ENCODE measurements at places on chromosomes 4 and X. TPM values are rescaled to one million over a fixed set of nuclear protein-coding genes. Genes with fewer than 3 reads are reported as not detected.
A peak's percentile ranks its signal among the peaks of the same experiment; 100 is the strongest.

The ANK2 gene
- 15.1 TPM for total RNA-seq

The CXCL8 gene
- total RNA-seq, result 7.8 TPM

The WNK3 gene
- total RNA-seq, result 0.62 TPM

The P2RY4 gene
- total RNA-seq, result 0.07 TPM

The TLR8 gene
- total RNA-seq, result not detected

The MAB21L2 gene
- not detected for total RNA-seq

DNA sequence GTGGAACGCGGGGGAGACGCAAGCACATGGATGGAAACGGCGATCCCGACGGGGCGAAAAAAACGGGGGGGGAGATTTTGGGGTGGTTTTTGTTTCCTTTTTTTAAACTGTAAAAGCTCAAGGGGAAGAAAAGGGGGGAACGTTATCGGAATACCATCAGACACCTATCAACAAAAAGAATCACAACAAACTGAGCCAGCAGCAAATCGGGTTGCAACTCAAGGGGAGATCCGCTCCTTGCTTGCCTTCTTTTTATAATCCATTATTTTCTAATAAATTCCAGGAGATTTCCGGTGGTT lies 616 bp downstream of the MAML3 start:
- DNase-seq, result no peak

DNA sequence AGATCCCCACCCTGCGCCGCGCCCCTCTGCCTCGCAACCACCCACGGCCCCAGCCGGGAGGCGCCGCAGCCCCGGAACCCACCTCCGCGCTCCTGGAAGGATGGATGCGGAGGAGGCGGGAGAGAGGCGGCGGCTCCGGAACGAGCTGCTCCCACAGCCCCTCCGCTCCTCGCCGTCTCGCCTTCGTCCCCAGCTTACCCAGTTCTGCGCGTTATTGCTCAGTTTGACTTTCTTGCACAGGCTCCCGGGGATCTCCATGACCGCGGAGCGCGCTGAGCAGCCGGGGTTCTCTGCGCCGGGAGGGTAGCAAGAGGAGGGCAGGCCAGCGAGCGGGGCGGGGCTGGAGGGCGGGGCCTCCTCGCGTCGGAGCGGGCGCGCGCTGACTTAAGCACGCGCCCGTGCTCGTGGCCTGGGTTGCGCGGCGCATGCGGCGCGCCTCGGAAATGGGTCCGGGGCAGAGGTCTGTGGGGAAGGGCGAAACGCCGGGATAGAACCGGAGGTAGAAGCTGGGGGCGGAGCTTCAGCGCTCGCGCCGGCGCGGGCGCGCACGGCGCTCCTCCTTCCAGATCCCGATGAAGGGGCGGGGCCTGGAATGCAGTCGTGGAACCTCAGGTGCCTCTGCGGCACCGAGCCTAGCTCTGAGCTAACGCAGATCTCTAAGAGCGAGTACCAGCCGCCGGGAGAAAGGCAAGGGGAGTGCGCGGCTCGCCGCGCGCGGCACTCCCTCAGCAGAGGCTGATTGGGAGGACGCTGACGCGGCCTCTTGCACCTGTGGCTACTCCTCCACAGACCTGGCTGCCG lies at the start of gene PAPSS1:
TSS of gene PAPSS1 (minus strand) at position 313 of the 801 bp plus-strand sequence. CDS start at position 258, 55 bp downstream.
- DNase-seq, result peak; percentile 93

GRCh38 chr4:42905591-42905990 lies 13.1 kb downstream of the GRXCR1 start:
- no peak for DNase-seq

- DNase-seq, result no peak
These were observed 25.4 kb downstream of the ELOVL6 start for GRCh38 chr4:110172972-110173371.

DNA sequence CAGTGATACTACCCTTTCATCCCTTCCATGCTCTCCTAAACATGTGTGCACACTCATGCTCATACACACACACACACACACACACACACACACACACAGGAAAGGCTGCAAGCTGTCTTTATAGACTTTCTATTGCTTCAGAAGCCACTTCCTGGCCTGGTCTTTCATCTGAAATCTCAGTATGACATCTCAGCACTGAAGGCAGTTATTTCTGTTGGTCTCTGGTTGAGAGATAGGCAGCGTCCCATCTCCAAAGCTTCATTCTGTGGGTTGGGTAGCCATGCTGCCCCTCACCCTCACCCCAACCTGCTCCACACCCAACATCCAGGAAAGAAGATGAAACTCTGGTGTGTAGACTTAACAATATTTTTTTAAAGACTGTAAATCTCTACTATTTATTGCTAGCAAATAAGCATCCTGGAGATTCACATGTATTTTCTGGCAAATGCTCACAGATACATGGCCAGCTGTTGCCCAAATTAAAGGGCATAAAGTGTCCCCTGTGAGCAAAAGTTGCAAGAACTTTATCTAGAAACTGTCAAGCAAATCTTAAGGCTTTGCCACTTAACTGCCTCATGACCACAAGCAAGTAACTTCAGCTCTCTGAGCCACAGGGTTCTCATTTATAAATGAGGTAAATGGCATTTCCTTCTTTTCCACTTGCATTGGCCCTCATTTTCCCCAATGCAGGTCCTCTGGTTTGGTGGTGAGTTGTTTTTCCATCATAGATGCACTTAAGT lies 189.8 kb upstream of the AFF2 start:
- no peak for DNase-seq

DNA sequence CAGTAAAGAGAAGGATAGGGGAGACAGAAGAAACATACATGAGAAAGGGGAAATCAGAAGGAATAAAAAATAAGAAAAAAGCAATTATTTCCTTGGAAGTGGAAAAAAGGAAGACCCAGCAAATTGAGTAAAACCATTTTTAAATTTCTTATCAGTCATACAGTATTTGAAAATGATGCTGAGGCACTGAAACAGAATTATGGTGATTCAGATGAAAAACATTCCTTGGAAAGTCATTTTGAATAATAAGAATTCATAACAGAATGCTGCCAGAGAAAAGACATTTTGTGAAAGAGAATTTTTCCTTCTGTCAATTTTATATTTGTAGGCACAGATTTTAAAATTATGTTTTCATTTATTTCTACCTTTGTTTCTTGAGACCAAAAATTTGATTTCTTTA lies 895.5 kb upstream of the EPHA5 start:
- DNase-seq, result no peak

GRCh38 chr4:167088115-167088514 lies 146.2 kb downstream of the SPOCK3 start:
- no peak for DNase-seq

DNA sequence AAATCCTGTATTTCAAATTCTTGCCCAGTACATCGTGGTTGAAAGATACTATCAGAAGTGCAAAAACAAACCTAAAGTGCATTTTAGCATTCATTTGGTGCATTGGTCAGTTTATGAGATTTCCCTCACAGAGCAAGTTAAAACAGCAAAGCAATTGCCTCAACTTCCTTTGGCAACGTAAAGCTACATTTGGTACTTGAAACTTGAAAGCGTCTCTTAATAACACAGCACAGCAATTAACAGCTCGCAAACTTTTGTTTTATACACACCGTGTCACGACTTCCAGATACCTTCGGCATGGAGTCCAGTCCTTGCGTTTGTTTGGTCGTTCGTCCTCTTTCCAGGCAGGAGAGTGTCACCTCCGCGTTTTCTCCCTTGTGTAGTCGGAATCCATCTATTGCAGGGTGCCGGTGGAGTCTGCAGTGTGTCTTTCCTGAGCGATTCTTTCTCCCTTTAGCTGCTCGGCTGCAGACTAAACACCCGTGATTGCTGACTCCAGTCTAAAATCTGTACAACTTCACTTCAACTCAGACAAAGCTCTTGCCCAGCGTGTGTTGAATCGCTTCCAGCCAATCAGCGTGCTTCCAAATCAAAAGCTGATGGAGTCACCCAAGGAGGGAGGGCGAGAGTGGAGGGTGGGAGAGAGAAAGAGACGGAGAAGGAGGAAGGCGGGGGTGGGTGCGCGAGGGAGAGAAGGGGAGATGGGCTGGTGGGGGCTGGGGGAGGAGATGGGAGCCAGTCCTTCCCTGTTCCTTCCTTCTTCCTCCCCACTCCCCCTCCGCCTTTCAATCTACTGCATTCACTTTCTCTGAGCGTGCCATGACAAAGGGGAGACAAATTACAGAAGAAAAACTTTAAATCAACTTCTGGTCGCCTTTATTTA lies at the start of gene PCDH18:
TSS of gene PCDH18 (minus strand) at position 509 of the 883 bp plus-strand sequence. CDS start at position 103, 406 bp downstream.
- DNase-seq, result no peak

DNA sequence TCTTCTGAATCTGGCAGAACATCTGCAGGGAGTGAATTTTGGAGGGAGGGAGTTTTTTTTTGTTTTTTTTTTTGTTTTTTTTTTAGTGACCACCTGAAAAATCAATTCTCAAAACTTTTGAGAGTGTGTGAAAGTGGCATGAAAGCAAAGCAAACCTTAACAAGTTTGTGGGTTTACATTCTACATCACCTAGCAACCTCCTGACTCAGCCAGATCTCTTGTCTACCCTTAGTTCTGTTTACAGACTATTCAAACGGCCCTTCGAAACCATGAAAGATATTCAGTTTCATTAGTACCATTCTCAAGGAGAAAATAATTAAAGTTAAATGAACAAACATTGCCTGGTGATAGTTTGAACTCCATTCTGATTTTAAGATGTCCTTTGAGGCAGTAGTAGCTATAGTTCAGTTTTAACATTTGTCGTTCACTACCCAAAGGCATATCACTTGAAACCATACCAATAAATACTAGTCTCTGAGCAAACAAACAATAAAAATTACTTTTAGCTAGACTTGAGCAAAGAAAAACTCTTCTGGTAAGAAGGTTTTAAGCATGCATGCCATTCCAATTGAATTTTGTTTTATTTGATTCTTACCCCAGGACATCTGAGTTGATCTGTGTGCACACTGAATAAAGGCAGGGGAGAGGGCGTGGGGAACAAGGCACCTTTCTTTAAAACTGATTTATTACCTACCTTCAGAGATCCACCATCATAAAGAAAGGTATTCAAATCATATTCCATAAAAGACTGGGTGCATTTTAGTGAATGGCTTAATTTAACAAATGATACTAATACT lies 137.7 kb downstream of the ARX start:
- peak; percentile 5 for DNase-seq

- DNase-seq, result no peak
These were observed 1.6 kb downstream of the MAPK10 start for GRCh38 chr4:86358257-86358656.

DNA sequence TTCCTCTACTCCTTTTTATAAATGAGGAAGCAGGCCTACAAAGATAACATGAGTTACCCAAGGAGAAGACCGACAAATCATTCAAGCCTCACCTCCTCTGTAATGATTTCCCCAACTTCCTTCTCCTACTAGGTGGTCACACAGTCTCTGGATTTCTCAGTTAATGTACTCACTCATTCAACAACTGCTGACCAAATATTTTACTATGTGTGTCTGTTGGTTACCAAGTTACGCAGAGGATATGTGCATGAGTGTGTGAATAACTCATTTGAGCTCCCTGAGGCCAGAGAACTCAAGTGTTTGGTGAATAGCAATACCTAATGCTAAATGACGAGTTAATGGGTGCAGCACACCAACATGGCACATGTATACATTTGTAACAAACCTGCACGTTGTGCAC lies 10.4 kb downstream of the CASK start:
- no peak for DNase-seq

- peak; percentile 0 for DNase-seq
These were observed 30.4 kb downstream of the PGRMC1 start for GRCh38 chrX:119266364-119266995.

GRCh38 chrX:15600049-15600448 lies 711 bp downstream of the ACE2 start:
- no peak for DNase-seq

DNA sequence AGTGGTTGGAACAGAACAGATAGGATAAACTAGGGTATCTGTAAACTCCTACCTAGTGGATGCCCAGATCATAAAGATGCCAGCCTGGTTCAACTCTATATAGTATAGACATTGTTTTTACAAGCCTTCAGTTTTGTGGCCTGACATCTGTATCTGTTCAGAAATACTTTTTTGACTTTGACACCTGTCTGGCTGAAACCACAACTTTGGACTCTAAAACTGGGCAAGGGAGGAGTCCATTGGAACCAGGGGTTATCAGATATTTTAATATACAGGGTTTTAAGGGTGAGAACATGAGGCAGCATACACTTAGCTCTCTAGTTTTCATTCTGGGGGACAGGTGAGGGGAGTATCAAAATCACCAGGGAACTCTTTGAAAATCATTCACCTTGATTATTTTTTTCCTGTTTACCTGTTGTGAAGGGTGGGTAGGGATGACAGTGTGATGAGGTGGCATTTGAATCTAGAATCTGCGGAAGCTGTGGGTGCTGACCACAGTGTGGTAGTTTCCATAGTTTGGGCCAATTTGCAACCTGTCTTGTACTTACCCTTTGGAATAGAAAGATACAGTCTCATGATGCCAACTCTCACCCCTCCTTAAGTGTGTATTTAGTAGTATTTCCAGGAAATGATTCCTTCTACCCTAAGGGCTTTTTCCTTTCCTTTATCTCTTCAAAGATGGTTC lies 20.6 kb downstream of the GAB1 start:
- no peak for DNase-seq

DNA sequence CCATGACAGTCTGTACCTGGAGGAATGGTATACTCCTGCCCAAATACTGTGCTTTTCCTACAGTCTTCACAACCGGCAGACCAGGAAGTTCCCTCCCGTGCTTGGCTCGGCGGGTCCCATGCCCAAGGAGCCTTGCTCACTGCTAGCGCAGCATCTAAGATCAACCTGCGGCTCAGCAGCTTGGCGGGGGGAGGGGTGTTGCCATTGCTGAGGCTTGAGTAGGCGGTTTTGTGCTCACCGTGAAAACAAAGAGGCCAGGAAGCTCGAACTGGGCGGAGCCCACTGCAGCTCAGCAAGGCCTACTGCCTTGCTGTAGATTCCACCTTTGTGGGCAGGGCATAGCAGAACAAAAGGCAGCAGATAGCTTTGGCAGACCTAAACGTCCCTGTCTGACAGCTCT lies 152.7 kb downstream of the TEX11 start:
- DNase-seq, result no peak

- DNase-seq, result no peak
These were observed 25.7 kb downstream of the ACSL4 start for GRCh38 chrX:109707319-109707718.

GRCh38 chr4:71415491-71415890 lies 76.7 kb downstream of the SLC4A4 start:
- no peak for DNase-seq

- no peak for DNase-seq
These were observed 2.0 kb downstream of the AFP start for GRCh38 chr4:73438048-73438447.

- DNase-seq, result no peak
These were observed 1.1 kb upstream of the PDLIM3 start for GRCh38 chr4:185536411-185536709.

DNA sequence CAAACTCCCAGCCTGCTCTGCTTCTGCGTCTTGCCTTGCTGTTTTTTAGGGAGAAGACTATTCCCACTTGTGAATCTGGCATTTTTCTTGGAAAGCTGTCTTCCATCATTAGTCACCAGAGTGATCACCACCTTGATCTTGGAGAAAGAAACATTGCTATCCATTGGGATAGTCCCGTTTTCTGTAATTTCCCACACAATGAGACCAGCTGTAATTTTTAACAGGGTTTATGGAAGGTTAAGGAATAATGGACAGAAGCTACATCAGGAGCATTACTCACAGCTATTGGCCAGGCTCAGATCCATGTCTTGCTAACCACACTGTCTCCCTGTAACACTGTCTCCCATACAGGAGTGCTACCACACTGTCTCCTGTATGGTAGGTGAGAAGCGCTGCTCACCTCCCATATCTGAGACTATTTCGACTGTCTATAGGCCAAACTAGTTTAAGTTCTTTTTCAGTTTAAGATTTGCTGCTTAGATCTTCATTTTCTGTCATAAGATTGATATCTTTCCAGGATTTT lies 523.0 kb downstream of the SPRY1 start:
- no peak for DNase-seq

GRCh38 chr4:184790826-184791225 lies 34.9 kb downstream of the ACSL1 start:
- no peak for DNase-seq

GRCh38 chrX:20414762-20415445 lies 148.2 kb upstream of the RPS6KA3 start:
- no peak for DNase-seq

Data from HepG2 (cell line).